ENCODE measurements at places on chromosomes 5 and 9.

DNA sequence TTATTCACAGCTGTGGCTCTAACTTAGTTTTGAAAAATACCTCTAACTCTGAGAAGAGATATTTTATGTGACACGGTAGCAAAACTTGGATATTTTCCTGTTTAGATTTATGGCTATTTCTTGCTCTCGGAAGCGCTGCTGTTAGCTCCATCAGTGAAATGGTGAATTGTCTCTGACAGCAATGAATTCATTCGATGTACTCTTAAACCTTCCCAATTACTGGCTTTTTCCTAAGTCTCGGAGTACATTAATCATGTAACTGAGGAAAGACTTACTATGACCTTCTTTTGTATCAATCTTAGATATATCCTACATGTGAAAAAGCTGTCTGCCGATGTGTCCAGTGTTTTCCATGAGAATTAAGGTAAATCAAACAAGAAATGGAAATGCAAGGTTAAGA is 613.0 kb downstream of the KIF4B start:
- no peak for DNase-seq

DNA sequence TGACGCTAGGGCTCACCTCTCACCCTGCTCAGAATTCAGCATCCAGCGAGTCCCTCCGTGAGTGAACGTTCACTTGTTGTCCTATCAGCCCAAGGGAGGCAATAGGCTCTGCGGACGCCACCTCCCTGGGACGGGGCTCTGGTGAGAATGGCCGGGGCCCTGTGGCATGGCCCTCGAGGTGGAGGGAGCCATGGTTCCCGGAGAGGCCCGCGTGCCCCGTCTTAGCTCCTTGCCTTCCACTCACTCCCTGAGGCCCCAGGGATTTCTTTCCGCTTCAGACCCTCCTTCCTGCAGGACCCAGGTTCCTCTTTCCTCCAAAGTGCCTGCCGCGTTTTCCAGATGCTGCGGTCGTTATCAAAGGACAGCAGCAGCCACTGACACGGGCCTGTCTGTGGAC is 21.5 kb downstream of the EXOC3 start:
- no peak for DNase-seq

DNA sequence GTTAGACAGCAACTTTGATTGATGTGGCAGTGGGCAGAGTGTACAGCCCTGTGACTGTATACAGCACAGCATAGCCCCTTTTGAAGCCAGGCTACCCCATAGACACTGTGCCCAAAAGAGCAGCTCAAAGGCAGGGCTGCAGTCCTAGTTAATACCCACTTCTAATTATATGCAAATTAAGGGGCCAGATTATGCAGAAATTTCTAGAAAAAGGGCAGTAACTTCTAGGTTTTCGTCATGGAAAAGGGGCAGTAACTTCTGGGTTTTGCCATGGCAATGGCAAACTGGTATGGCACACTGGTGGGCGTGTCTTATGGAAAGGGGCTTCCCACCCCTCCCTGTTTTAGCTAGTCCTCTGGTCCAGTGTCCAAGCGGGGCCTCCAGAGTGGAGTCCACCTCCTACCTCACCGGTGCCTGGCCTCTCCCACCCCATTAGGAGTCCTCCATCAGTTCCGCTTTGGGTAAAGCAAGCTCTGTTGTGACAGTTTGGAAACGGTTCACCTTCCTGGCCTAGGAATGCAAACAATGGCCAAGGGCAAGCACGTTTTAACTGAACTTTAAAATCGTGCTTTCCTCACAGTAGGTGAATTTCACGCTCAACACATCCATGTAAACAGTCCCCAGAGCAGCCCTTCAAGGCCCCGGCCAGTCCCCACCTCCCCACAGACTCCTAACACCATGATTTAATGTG is 5.6 kb downstream of the ADAMTS13 start:
- DNase-seq = no peak

DNA sequence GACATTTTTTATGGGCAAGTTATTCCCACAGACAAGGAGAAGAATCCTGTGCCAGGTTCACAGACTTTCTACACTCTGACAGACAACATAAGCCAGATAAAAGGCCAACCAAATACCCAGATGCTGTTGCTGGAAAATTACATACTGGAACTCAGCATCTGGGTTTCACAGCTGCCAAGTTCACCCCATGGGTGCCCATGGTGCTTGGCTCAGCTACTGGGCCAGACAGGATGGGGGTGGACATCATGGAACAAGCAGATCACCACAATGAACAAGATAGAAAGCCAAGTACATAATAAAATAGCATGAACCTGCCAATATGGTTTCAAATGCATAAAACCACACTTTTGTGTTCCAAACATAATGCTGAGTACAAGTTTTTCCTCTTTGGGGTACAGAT is 999.8 kb downstream of the NR2F1-AS1 start:
- peak; percentile 44 for DNase-seq

- peak; percentile 60 for DNase-seq
These were observed 632 bp upstream of the PRKAA1 start for GRCh38 chr5:40798801-40799210.

DNA sequence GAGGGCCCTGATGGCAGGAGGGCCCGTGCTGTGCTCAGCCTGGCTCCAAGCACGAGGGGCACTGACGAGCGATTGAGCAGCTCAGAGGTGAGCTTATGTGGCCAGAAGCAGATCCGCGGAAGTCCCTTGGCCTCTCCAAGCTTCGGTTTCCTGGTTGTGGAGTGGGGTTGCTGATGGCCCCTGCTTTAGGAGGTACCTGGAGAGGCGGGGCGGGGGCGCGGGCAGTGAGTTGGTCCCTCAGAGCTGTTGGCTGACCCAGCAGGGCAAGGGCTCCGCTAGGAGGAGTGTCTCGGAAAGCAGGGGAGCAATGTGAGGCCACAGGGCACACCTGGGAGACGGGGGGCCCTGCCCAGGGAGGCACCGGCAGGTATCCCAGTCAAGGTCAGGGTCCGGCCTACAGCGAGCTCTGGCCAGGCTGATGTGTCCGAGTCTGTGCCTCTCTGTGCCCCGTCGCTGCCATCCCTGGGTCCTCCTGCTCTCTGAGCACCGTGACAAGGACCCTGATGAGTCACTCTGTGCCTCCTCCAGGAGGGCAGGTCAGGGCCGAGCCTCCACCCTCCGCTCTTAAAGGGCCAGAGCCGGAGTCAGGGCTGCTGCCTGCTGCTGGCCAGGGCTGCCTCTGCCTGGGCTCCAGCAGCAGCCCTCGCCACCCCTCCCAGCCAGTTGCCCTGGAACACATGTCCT is 14.8 kb downstream of the NCS1 start:
- DNase-seq = peak; percentile 70

DNA sequence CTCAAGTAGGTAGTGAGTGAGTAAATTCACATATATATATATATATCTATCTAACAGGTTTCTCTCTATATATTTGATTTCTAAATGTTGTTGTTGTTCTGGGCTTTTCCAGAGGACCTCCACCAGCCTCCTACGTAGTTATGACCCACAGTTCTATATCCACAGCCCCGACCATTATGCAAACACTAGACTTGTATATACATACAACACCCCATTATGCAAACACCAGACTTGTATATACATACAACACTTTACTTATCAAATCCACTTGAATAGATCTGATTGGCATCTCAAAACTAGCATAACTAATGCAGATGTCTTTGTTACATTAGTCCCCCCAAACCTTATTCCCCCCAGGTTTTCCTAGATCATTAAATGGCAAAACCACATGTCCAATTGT is 108.7 kb downstream of the JAKMIP2 start:
- no peak for DNase-seq

- no peak for DNase-seq
These were observed 21.4 kb downstream of the C5orf47 start for GRCh38 chr5:174010365-174010764.

All from fibroblast of gingiva (primary cell).